ENCODE measurements at places on chromosomes 2 and 18.
A peak's percentile ranks its signal among the peaks of the same experiment; 100 is the strongest.

- no peak for DNase-seq
Observed at GRCh38 chr18:61333271-61333745, at the start of gene CDH20. Gene CDH20 (plus strand): TSS chr18:61333430.

GRCh38 chr2:230781130-230781797 lies 68.6 kb downstream of the CAB39 start:
- DNase-seq, result peak; percentile 95

DNA sequence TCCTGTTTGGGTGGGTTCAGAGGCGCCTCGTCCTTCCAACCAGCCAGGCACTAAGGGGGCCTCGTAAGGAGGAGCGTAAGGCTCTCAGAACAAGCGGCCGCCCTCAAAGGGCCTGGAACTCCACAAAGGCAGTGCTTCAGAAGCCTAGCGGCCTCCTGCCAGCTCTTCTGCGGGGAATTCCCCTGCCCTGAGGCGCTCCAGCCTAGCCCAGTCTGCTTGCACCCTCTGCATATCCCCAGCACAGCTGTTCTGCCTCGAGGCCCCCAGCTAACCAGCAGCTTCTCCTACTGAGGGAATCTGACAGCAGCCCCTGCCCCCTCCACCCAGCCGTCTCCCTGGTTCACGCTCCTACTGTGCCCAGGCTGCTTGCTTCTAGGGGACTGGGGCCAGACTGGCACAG lies 265.9 kb downstream of the TFCP2L1 start:
- DNase-seq, result no peak

DNA sequence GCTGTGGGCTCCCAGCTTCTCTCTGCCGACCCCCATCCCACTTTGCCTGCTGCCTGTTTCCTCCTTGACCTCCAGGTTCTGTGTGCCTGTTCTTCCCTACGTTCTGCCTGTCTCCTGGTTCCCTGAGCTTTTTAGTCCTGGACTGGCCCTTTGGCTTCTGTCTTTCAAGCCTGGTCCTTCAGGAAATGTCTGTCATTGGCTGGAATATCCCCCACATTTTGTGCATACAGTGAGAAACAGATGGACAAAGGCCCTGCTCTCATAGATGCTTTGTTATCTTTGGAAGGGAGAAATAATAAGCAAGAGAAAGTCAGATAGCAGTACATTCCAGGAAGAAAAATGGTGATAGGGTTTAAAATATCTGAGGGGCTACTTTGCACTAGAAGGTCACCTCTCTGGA lies 5.7 kb downstream of the MGAT5 start:
- no peak for DNase-seq

GRCh38 chr2:237964194-237964577 lies 2.6 kb upstream of the UBE2F start:
- DNase-seq, result no peak

DNA sequence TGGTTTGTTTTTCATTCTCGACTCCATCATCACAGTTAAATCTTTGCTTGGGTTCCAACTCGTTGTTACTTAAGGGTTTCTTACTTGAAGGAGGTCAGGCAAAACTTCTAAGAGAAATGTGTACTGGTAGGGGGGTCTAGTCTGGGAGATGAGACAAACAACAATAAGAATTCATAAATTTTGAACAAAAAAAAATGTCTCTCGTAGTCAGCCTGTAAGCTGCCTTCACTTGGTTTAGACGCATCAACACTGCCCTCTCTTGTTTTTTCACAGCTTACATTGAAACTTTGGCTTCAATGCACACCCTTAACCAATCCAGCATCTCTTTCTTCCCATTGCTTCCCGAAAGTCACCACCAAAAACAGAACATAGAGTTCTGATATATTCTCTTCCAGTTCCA lies 576.4 kb upstream of the PIK3C3 start:
- no peak for DNase-seq

DNA sequence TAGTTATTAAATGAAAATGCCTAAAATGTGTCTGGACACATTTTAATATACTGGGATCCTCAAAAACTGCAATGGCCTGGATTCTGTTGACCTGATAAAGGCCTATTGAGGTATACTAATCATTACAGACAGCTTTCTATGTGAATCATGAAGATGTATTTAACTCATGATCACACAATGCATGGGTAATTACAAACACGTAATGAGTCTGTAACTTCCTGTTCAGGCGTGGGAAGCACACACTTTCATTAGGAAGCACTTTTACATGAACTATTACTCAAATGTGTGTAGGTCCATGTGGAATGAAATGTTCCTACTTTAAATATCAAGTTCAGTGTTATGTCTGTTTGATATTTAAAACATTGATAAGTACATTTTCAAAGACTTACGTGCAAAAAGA lies 108.7 kb downstream of the NCKAP5 start:
- DNase-seq, result no peak

DNA sequence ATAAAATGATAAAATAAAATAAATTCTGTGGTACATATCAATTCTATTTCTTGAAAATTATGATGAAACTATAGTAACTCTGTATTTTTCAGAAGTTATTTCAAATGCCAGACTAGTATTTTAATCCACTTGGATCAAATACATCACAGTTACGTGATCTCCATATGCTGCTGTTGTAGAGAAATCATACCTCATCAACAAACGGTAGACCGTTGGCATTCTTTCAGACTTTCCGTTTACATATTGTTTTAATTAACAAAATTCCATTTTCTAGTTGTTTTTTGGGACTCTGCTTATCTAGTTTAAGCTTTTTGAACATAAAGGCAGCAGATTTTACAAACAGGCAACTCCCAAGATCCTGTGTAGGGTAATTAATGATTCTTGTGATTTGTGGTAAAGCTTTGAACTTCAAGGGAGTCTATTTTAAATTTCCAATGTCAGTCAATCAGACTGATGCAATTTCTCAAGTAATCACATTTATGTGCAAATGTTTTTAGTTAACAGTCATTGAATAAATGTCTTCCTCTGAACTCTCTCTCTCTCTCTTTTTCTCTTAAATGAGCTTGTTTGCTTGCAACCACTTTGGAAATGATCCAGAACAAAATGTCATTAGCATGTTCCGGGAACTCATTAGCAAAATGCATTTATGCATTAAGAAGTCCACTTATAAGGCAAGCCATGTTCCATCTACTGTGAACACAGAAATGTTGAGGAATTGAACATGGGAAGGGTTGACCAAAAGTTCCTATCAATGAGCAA lies 31.8 kb downstream of the NYAP2 start:
- DNase-seq, result no peak

DNA sequence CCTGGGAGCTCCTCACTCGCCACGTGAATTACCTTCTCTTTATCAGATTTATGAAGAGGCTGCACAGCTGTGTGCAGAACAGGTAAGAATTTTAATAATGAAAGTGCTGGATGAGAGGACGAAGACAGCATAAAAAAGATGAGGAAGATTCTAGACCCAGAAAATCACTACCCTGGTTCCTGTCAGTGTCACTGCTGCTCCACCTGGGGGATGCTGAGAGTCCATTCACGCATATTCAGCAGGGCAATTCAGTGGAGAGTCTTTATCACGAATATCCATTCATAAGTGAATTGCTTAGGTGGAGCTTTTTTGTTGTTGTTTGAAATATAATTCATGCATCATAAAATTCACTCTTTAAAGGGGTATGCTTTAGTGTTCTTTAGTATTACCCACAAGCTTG lies 52.0 kb downstream of the MRPL33 start:
- no peak for DNase-seq

DNA sequence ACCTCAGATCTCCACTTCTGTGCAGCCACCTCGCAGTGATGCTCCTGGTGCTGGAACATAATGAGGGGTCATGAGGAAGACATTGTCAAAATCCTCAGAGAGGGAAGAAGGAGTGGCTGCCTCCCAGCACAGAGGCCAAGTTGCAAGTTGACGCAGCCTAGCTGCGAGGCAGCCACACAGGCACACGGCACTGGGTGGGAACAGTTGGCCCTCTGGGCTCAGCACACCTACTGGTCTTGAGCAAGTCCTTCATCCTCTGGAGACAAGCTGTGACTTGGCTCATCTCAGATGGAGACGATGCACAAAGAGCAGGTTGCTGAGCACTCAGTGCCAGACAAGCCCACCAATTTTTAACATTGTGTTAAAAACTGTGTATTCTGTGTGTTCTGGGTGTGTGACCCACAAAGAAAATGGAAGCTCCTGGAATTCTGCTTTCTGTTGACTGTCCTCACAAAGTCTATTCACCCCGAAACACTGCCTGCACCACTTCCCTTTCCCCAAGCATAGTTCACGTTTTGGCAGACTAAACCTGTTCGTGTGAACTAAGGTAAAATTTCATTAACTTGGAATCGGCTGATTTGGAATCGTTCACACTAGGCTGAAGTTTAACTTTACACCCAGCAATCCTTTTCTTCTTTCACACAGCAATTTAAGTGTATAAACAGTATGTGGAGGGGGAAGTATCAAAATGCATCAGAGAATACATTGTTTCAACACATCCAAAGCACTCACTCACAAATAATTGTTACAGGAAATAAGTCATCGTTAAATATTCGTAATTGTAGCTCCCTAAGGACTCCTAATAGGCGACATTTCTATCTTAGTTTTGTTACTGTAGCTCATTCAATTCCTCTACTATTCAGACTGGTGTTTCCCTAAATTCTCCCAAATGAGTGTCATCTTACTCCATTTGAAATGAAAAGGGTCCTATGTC lies 266.6 kb upstream of the ID2 start:
- DNase-seq, result no peak

- DNase-seq, result no peak
Observed at GRCh38 chr2:158484892-158485556, 28.3 kb downstream of the PKP4 start.

DNA sequence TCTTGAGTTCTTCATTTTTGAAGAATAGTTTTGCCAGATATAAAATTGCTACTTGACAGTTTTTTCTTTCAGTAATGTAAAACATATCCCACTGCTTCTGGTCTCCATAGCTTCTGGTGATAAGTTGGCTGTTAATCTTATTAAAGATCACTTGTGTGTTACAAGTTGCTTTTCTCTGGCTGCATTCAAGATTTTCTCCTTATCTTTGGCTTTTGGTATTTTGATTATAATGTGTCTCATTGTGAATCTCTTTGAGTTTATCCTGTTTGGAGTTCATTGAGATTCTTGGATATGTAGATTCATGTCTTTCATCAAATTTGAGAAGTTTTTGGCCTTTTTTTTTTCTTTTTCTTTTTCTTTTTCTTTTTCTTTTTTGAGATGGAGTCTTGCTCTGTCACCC lies 20.2 kb upstream of the ADNP2 start:
- DNase-seq, result no peak

DNA sequence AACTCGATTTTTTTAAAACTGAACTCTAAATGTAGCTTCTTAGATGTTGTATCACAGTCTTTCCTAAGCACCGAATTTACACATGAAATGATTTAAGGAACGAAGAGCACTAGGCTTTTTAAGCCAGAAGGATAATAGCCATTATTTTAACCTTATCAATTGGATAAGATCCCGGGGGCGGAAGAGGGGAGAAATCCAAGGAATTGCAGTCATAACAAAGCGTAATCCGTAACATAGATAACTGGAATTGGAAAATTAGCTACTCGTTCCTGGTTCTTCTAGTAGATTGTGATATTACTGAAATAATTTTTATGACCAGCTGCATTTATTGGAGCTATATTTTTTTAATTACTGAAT lies 988 bp upstream of the KANSL1L start:
- DNase-seq, result no peak

DNA sequence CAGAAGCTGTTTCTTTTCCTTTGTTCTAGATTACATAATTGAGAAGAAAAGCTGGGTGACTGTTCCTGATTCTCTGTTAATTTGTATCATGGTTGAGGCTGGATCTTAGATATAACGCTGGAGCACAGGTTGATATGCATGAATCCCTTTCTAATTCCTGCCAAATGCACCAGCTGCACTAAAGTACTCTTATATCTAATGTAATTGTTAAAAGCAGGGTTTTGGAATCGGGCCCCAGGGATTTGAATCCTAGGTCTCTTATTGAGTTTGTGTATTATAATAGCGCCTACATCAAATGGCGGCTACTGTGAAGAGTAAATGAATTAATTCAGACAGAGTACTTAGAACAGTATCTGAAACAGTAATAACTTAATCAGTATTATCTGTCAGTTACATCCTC lies 80.4 kb downstream of the MC4R start:
- DNase-seq, result no peak

GRCh38 chr2:197633109-197633657 lies 42.2 kb downstream of the RFTN2 start:
- DNase-seq, result no peak

GRCh38 chr2:65611488-65611887 lies 179.1 kb upstream of the SPRED2 start:
- no peak for DNase-seq

DNA sequence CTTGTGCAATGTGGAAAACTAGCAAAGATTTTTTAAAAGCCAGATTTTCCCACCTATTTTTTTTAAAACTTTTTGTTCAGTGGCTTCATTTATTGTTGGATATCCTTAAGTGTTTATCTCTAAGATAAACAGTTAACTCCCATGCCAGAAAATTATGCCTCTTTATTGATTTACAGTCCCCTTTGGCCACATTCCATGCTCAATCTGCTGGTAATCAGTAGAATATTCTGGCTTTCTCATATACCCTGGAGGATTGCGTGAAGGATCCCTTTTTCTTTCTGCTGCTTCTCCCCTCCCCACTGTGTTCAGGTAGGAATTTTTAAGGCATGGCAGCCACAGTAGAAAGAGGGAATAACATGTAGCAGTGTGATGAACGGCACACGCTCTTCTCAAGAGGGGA lies 2.6 kb downstream of the GRHL1 start:
- DNase-seq, result no peak

DNA sequence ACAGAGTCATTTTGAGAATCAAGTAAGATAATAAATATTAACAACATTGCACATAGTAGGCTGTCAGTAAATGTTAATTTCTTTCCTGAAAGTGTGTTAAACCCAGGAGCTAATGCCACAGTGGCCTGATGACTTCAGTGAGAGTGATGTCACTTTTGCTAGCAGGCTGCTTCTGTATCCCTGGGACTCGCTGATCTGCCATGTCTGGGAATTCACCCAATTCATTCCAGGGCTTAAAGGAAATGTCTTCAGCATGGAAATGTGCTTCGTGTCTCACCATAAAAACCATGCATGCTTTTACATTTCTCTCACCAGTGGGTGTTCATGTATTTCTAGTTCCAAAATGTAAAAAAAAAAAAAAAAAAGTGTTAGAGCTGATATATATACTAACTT lies 56.8 kb upstream of the MAPRE3 start:
- DNase-seq, result no peak

DNA sequence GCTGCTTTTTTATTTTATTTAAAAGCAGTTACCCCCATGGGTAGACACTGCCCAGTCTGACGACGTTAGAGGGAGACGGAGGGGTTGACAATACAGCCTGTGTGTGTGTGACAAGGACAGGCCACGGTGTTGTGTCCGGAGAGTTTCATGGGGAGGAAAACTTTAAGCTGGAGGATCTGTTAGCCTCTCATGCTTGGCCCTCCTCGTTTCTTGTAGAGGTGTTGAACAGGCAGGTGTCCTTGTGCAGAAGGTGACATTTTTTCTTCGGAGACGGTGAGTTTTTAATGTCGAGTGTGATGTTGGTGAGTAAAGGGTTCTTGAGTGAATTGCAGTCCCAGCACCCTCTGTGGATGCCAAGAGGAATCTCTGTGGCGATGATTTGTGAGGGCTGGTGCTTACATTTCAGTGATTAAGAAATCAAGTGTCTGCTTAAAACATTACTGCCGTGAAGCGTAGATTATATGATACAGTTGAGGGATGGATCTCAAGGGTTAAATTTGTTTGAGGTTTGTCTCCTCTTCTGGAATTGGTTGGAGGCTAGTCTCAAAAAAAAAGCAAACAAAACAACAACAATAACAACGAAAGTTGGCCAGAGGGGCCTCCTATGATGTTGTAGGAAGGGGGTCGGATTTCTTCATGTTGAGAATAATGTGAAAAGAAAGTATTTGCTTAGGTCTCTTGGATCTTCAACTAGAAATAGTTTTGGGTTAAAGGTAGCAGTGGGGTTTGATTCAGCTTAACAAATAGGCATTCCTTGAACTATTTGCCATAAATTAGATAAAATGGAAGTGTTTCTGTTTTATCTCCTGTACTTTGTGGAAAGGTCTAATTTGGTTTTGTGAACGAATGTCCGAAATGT lies 1.6 kb downstream of the NCOA1 start:
- no peak for DNase-seq

Measured in kidney glomerular epithelial cell (primary cell).